ENCODE measurements at places on chromosomes 1 and 21.
A peak's percentile ranks its signal among the peaks of the same experiment; 100 is the strongest.

DNA sequence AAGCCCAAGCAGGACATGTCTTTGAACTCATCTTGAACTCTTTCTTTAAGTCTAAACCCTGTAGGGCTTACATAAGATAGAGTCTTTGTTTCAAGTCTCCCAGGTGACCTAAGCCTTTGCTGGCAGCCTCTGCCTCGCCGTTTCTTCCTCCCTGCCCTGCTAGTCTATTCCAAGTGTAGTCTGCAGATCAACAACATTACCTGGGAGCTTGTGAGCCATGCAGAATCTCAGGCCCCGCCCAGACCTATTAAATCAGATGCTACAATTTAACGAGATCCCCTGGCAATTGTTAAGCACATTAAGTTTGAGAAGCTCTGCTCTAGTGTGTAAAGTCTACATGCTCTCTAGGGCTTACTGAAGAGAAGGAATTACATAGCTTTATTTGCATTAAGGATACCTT lies 271.6 kb downstream of the PBX1 start:
- DNase-seq = no peak

GRCh38 chr1:17948594-17948993 lies 159.0 kb upstream of the IGSF21 start:
- DNase-seq = no peak

DNA sequence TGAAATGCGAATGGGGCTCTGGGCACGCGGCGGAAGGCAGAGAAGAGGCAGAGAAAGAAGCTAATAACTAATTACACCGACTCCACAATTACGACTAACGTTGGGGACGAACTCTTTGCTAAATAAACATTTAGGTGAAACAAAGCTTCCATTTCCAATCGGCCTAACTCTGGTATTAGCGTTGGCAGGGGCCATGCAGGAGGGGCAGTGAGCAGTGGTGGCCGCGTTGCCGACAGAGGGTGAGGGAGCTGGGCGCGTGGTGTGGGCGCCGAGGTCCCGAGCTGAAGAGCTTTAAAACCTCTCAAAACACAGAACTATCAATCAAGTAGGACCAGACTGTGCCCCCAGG lies 553 bp upstream of the NDUFV3 start:
- DNase-seq = no peak

DNA sequence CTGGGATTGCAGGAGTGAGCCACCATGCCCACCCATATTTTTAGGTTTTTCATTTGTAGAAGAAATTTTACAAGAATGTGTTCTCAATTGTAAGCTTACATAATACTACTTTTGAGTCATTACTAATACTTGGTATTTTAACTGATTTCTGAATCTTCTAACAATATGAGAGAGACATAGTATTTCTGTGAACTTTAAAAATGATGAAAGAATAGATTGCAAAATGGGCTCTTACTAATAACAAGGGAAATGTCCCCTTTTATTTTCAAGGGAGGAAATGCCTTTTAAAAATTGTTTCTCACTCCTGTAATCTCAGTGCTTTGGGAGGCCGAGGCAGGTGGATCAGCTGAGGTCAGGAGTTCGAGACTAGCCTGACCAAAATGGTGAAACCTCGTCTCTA lies 5.9 kb downstream of the AGO3 start:
- peak; percentile 92 for DNase-seq

DNA sequence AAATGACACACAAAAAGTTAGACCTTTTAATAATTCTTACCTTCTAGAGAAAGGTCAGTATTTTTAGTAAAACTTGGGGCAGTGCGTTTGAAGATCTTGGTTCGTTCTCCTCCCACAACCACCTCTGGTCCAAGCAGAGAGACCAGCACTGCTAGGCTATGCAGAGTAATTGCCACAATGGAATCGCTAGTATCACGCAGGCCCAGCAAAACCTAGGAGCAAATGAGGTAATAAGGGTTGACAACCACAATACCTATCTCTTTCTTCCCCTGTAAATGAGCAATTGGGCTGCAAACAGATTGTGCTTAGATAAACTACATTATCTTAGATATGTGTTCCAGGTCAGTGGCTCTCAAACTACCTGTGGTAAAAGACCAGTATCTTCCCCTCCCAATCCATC lies 34.7 kb downstream of the SCYL3 start:
- no peak for DNase-seq

- no peak for DNase-seq
Observed at GRCh38 chr1:151912973-151913372, 3.7 kb upstream of the THEM4 start.

DNA sequence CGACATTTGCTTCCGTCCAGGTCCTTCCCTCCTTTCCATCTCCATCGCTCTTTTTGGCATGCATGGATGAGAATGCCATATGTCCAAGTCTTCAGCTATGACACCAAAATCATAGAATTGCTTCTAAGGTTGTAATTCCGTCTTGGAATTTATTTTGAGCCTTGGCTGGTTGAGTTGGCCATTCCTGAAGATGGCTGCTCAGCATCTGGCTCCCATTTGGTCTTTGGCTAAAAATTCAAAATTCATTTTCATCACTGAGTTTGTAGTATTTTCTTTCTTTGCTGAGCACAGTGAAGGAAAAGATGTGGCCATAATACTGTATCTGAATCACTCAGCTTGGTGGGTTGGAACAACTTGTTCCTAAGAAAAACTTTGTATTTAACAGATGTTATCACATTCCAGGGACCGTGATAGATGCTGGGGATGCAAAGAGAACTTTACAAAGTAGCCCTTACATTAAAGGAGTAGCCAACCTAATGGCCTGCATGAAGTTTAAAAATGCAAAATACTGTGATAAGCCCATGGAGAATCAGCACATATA lies 15.6 kb downstream of the JUN start:
- DNase-seq = no peak

DNA sequence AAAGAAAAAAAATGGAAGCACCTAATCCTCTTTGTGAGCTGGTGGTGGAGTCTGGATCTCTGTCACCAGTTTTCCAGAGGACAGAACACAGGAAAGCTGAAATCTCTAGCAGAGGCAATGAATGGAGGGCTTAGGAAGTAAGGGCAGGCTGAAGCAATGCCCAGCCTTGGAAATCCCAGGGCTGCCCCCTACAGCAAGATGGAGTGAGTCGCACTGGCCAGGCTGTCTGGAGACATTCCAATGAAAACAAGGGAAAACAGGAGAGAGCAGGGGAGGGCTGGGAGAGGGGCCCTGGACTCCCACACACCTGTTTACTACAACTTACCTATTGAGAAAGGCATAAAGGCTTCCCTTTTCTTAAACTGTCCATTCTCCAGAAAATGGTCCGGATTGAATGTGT lies 25.9 kb downstream of the CYP2J2 start:
- DNase-seq = no peak

DNA sequence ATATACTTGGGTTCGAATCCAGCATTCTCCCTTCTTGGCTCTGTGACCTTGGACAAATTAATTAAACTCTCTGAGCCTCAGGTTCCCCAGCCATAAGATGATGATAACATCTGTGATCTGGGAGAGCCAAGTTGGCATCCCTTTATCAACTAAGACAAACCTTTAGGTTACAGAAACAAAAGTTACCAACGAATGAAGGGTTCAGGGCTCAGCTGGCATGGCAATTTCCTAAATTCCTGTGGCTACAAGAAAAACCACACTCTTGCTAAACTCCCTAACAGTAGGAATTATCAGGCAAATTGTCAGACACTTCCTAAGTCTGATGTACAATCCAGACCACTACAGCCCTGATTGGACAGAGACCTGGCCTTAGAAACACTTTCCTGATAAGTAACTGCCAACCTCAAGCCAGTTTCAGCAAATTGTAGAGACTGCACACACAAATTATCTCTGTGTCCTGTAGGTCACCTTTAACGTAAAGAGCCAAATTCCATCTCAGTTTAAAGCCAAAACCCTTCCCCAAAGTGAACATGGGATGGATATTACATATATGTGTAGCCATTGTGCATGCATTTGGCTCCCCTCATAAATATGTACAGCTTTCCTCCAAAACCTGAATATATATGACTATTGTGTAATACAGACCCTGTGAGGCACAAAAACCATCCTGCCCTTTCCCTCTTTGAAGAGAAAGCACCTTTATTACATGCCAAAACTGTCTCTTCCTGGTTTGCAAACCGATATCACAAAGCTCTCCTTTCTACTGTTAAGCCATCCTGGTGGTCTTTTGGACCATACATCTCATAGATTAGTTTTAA lies 39.5 kb upstream of the EDARADD start:
- DNase-seq = no peak

DNA sequence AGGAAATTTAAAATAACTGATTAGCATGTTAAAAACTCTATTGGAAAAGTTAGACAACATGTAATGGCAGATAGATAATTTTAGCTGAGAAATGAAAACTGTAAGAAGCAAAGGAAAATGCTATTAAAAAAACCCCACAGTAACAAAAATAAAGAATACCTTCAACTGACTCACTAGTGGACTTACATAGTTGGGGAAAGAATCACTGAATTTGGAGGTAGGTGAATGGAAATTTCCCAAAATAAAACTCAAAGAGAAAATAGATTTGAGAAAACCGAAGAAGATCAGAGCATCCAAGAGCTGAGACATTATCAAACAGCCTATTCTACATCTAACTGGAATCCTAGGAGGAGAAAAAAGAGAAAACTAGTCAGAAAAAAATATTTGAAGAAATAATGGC lies 34.7 kb downstream of the PDE4B start:
- no peak for DNase-seq

DNA sequence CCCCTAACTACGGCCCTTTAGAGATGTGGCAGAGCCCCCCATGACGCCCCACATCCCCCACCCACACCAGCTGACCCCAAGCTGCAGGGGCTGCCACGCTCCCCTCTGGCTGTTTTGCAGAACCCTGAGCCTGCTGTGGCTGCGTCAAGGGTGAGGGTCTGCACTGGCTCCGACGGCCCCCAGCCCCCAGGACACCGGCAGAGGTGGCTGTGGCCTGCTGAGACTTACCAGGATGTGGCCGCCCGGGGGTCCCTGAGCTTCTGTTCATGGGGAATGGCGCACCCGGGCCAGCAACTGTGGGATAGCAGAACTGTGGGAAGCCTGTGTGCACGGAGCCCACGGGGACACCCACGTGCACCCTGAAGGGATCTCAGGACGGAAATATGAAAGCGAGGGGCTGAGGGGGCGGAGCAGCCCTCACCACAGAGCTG lies 12.8 kb upstream of the RNF223 start:
- no peak for DNase-seq

DNA sequence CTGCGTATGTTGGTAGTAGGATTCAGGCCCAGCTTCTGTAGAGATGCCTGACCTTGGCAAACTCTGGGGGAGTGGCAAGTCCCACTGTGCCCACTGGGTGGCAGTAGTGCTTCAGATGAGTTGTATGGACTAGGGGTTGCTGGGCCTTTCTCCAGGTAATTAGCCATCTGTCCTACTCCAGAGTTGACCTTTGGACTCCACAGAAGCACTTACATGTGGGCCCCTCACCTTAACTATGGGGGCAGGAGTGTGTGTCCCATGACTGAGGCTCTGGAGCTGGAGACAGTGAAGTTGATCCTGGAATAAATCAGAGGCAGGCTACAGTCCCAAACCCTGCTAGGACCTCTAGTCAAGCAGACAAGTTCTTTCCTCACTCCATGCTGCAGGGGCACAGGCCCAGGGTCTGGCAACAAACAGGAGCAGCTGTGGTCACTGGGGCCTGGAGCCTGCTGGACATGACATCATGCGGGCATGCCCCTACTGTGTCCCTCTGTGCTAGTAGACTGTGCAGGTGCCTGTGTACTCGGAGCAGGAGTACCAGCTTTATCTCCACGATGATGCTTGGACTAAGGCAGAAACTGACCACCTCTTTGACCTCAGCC lies 4.6 kb downstream of the DMAP1 start:
- peak; percentile 67 for DNase-seq

DNA sequence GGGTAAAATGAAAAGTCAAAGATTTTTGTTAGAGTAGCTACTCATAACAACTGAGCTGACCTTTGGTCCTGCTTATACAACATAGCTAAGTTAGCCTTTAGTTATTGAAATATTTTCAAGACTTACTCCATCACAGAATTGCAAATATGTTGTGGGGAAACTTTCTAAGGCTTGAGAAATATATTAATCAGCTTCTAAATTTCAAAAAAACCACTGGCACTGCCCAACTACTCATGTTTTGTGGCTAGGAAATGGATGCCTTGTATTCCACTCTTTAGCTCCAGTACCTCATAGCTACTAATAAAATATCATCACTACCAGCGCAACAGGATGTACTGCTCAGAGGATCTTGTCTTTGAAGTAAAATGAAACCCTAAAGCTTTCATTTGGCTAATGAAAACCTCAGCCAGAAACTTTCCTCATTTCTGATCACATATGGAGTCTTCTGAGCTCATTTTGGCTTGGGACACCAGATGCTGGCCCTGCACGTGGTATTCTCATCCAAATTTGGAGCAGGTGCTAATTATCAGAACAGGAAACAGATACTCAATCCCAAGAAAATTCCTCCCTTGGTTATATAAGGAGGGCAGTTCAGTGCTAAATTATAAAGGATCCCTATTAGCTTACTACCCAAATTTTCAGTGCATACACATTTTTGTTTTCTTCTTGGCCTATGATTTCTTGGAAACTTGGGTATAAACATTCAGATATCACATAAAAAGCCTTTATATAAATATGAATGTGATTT lies 690.7 kb downstream of the ADGRL2 start:
- no peak for DNase-seq

DNA sequence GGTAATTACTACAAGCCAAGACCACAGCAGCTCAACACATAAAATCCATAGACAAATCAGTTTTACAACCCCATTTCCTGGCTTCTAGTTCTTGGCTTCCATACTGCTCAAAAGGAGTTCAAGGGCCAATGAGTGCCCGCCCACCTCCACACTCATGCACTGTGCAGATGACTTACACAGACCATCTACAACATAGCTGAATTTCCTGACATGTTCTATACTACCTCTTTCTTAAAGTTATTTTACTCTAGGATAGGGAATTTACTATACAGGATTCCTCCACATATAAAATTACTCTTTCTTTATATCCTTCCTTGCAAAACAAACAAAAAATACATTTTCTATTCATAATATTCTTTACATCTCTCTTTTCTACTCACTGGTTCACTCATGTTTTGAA lies 14.6 kb downstream of the BACE2 start:
- no peak for DNase-seq

DNA sequence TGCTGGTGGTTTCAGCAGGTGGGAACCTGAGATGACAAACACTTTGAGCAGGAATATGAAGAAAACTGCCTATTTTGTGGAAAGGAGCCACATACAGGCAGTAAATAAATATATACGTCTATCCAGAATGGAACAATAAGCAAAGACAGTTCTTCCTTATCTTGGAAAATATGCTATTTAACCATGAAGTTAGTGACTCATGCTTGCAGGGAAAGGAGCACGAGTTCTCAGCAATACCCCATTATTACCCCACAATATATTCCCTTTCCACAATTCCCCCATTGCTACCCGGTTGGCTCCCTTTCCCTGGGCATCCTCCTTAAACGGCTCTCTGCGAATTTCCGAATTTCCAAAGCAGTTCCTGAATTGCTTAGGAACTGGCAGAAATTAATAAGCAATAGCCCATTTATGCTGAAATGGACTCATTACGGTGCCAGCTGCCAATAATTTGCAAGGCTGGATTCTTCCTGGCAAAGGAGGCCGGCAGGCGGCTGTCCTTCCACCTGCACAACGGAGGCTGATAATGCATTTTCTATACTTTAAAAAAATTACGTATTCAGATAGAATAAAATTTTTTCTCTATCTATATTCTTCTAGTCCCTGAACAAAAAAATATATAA lies 65.4 kb downstream of the TIAM1 start:
- no peak for DNase-seq

GRCh38 chr1:10085076-10085475 lies 52.3 kb downstream of the UBE4B start:
- no peak for DNase-seq
